NCI-H1436 (cell line): ENCODE measurements at places on chromosomes 7 and 10.
A peak's percentile ranks its signal among the peaks of the same experiment; 100 is the strongest.

DNA sequence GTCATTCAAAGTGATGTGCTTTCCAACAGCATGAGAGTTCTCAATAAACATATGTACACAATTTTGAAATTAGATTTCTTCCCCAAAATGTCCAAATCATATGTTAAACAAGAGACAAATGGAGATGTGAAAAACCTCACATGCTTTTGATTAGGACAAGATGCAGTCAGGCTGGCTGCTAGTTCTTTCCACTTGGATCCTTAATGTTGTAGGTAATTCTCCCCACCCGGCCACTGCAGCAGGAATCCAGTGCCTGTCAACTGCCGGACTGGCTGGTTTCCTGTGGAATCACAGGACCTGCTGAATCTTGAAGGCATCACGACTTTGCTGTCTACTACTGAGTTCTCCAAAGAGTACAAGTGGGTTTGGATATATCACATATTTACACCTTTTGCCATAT lies 138.6 kb upstream of the AKR1E2 start:
- no peak for DNase-seq

DNA sequence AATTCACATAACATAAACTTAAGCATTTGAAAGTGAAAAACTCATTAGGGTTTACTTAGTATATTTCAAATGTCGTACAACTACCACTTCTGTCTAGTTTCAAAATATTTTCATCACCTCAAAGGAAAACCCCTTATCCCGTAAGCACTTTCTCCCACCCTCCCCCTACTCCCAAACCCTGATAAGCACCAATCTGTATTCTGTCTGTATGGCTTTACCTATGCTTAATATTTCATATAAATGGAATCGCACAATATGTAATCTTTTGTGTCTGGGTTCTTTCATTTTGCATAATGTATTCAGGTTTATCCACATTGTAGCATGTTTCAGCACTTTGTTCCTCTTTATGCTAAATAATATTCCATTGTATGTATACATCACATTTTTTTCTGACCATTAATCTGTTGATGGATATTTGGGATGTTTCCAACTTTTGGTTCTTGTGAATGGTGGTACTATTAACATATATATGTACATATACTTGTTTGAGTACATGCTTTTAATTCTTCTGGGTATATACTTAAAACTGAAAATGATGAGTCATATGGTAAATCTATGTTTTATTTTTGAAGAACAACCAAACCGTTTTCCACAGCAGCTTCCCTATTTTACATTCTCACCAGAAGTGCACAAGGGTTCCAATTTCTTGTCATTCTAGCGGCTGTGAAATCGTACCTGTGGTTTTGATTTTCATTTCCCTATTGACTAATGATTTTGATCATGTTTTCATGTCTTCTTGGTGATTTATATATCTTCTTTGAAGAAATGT lies 6.2 kb upstream of the STARD3NL start:
- DNase-seq = no peak

DNA sequence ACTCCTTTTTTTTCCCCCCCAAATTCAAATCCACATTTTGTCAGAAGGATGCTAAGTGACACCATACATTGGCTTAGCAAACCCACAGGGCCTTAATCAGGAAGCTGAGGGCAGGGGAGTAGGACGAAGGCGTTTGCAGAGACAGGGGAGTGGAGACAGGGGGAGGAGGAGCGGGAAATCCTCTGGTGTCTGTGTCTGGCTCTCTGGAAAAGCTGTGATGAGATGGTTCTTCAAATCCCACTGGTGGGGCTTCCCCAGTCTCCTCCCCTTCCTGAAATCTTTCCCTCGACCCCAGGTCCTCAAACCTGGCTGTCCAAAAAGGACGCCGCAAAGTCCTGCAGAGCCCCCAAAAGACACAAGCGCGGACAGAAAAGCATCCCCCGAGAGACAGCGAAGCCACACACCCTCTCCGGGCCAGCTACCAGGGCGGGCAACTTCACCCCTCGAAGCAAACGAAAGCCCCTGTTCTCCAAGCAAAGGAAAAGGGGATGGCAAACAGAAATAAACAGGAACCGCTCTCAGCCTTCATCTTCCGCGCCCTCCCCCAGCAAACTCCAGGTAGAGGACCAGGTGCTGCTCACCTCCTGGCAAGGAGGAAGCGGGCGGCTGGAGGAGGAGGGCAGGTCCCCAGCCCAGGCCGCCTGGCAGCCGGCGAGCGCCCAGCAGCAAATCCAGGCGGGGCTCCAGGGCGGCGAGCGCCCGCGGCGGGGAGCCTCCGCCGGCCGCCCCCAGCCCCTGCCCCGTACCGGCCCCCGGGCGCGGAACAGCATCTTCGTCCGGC lies 520 bp downstream of the ELAPOR2 start:
- peak; percentile 29 for DNase-seq

DNA sequence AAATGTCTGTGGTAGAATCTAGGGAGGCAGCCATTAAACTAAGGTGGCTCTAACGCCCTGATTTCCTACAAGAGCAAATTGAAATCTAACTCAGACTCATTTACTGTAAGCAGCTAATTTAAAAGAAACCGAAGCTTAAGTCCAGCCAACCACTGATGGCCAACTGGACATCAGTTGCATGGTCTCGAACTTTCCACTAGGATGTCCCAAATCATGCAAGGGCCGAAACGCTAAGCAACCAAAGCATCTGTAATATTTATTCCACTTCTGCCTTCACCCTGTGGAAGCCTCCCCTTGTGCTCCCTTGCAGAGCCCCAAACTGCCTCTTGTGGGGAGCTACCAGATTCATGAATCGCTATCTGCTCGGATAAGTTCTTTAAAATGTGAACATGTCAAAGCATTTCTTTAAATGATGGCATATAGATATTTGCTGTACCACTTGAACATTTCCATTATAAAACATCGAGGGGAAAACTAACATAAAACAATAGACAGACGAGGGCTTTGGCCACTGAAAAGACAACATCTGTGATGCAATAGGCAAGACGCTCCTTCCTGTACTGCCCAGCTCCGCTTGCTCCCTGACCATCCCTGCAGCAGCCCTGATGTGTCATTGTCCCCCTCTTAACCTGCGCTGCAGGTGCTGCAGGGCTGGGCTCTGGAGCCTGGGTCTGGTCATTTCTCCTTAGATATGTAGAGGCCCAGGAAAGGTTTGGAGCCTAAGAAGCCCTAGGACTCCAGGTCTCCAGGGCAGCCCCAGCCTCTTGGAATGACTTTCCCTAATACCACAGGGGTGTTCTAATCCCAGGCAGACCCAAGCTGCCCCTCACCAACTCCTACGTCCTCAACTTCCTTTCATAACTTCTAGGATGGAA lies 2.9 kb upstream of the RBP3 start:
- no peak for DNase-seq

- no peak for DNase-seq
Observed at GRCh38 chr7:25656071-25656470, 427.8 kb upstream of the NPVF start.

DNA sequence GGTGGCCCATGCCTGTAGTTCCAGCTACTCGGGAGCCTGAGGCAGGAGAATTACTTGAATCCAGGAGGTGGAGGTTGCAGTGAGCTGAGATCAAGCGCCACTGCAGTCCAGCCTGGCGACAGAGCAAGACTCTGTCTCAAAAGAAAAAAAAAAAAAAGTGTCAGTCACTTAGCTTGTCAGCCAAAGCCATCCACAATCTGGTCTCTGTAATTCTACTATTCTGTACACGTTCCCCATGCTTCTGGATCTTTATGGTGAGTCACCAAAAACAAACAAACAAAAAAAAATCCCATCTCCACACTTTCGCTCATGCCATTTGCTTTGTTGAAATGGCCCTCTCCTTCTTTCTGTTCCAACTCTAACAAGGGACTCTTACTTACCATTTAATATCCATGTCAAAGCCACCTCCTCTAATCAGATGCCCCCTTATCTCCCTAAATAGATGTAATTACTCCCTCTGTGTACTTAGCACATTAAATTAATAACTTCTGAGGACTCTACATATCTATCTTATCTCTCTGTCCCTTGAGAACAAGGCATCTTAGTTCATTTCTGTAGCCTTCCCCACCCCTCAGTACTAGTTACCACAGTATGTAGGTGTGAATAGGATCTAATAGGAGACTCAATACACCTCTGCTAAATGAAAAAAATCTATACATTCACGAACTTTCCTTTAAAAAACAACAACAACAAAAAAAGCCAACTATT lies 128.4 kb downstream of the ELMO1 start:
- no peak for DNase-seq

DNA sequence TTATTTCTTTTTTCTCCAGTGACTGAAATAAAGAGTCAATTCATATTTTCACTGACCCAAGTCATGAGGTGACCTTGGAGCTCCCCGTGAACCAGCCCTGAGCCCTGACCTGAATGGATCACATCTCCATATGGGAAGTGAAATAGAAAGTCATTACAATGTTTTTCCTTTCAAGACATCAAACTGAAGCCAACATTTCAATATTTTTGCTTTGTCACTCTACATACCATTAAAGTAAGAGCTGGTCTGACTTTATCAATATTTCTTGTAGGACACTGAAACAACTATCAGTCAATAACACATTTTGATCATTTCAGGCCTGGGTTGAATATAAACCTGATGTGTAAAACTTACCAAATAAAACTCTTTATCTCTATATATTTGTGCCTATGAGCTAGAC lies 249.8 kb upstream of the PHF14 start:
- no peak for DNase-seq

GRCh38 chr7:68043546-68043945 lies 1046.9 kb downstream of the TYW1 start:
- DNase-seq = no peak

GRCh38 chr7:151320263-151320845 lies 21.3 kb upstream of the NUB1 start:
- DNase-seq = no peak

GRCh38 chr7:85457911-85458310 lies 271.1 kb upstream of the SEMA3D start:
- DNase-seq = no peak

DNA sequence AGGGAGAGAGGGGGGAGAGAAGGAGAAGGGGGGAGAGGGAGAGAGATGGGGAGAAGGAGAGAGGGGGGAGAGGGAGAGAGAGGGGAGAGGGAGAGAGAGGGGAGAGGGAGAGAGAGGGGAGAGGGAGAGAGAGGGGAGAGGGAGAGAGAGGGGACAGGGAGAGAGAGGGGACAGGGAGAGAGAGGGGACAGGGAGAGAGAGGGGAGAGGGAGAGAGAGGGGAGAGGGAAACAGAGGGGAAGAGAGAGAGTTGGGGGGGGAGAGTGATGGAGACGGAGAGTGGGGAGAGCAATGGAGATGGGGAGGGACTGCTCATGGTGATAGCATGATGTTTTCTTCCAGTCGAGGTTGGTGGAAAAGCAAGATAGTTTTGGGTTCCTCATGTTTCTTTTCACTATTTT lies 172.4 kb downstream of the DNAJB6 start:
- DNase-seq = no peak

DNA sequence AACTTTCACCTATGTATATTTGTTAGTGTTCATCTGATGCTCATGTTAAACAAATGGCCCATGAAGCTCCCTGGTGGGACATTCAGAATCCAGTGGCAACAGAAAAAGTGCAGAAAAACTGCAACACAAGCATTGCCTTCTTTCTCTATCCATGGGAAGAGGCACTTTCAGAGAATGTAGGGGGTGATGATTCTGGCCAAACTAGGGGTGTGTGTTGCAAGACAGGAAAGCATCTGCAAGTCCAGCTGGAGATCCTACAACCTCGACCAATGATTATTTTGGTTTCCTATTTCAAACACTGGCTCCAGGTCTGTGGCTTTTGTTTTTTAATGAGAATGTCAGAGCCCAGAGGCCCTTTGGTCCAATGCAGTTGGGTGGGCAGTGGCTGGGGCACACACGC lies 198.7 kb downstream of the CXCL12 start:
- DNase-seq = no peak

- DNase-seq = no peak
Observed at GRCh38 chr7:3895341-3896116, 594.5 kb downstream of the SDK1 start.

DNA sequence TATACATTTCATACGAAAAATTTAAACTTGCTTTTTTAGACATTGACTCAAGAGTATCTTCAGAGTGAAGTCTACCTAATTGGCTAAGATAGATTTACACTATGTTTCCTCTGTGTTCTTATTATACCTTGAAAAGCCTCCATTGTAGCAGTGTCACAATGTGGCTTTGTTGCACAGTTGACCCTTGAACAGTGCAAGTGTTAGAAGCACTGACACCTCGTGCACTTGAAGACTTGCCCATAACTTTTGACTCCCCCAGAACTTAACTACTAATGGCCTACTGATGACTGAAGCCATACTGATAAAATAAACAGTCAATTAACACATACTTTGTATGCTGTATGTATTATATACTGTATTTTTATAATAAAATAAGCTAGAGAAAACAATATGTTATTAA lies 84.3 kb downstream of the CPED1 start:
- no peak for DNase-seq

DNA sequence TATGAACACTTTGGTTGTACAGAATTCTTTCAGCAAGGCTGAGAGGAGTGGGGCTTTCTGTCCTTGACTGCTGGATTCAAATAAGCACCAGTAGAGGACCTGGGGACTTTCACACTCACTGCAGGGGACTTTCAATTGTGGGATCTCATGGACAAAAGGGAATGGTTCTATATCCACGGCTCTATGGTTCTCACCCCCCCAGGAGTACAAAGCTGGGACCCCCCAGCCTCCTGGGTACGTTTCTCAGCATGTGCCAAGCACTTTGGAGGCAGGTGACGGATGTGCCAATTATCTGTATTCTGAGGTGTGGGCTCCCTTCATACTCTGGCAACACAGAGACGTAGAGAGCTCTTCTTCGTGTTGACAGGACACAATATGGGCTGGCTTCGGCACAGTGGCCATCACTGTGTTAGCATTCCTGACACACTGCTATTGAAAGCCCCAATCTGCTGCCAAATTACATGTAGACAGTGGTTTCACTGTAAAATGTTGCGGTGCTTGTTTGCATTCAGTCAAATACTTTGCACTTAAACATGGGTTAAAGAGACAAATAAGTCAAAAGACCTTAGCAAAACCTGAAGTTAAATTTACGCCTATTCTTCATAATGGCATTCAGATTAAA lies 92.7 kb upstream of the SAMD8 start:
- no peak for DNase-seq

DNA sequence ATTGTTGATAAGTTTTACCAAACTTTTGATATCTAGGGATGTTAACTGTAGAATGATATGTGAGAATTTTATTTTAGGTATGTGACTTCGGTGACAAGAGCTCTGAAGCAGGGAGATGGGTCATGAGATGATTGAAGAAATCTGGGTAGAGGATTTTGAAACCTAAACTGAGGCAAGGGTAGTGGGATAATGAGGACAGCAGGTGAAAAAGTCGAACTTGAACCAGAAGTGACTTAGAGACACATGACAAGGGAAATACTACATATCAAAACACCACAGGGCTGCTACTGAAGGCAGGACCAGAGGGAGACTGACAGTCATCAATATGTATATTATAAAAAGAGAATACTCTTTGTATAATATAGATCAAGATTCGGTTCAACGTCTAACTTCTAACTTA lies 113.2 kb downstream of the WDFY4 start:
- DNase-seq = no peak

DNA sequence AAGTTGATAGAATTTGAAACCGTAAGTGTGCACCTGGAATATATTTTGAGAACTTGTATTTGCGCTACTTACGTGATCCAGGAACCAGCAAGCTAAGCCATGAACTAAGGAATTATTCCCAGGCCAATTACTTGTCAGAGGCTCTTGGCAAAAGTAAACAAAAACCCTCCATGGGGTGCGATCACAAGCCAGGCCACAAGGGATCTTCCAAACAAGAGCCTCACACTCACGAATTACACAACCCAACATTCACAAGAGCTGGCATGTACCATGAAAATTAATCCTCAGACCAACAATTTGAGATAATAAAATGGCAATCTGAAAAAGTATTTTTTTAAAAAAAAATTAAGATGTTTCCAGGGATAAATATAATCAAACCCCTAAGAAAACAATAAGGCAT lies 467.0 kb upstream of the AKR1E2 start:
- no peak for DNase-seq

- DNase-seq = no peak
Observed at GRCh38 chr10:131829156-131829930, 71.5 kb upstream of the PPP2R2D start.
